ENCODE measurements at places on chromosomes 11 and 22. TPM values are rescaled to one million over a fixed set of nuclear protein-coding genes. Genes with fewer than 3 reads are reported as not detected.
A peak's percentile ranks its signal among the peaks of the same experiment; 100 is the strongest.

GRCh38 chr11:134049303-134049702, 19.6 kb upstream of the JAM3 start:
- DNase-seq = no peak

The ALDH3B2 gene
- not detected for total RNA-seq

GRCh38 chr11:27524155-27524554, 17.6 kb upstream of the LIN7C start:
- peak; percentile 78 for DNase-seq

The SMTNL1 gene
- not detected for total RNA-seq

DNA sequence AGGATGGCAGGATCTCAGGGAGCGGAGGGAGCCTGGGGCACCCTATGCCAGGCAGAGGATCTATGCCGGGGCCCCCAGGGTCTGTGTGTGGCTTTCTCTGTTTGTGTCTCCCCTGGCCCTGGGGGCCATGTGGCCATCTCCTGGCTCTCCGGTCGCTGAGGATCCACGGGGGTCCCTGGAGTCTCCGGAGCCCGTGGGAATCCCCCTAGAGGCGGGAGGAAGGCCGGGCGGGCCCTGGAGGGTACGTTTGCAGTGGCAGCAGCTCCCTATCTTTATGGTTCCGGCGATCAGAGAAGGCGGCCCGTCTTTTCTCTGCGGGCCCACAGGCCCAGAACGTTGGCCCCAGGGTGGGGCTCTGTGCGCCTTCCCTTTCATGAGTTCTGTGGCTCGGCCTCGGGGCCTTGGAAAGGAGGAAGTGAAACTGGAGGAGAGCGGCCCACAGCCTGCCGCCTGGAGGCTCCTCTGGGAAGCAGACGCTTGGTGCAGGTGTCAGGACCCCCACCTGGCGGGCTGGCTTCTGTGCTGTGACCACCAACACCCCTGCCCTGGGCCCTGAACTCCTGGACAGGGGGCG, 82.1 kb downstream of the KCNQ1 start:
- no peak for DNase-seq

The OR51I1 gene
- 0.55 TPM for total RNA-seq

The DDX25 gene
- total RNA-seq = not detected

Data from A172 (cell line).